Central memory CD4-positive, alpha-beta T cell (primary cell): ENCODE measurements at places on chromosomes 4 and X.

GRCh38 chr4:140168936-140169335 is 15.0 kb upstream of the MAML3 start:
- DNase-seq: no peak

- DNase-seq: no peak
These were observed 231.4 kb downstream of the CWH43 start for GRCh38 chr4:49217492-49217891.

DNA sequence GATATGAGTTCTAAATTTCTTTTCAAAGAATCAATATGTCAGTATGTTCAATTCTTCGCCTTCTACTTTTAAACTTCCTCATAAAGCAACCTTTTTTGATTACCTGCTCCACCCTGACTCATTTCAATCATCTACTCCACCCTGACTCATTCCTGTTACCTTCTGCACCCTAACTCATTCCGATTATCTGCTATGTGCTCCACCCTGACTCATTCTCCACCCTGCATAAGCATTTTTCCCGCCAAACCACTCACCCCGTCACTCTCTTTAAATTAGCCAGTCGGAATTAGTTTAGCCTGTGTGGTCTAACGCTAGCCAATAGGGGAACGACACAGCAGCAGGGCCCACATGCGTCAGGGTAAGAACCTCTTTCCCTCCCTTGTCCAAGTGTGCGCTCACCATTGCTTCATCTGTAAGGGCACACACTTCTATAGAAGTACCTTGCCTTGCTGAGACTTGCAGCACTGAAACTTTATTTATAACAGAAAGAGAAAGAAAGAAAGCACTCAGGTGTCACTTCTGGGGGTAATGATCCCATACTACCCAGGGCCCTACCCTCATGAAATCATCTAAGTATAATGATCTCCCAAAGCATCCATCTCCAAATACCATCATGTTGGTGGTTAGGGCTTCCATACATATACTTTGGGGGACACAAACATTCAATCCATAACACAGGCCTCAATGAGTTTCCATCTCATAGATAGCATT is 875.2 kb downstream of the RAPGEF2 start:
- DNase-seq: no peak

- DNase-seq: peak; percentile 97
These were observed at the start of gene TMEM184C for GRCh38 chr4:147617173-147617840. TMEM184C (plus strand) TSS chr4:147617397; CDS start chr4:147617957, 560 bp downstream.

DNA sequence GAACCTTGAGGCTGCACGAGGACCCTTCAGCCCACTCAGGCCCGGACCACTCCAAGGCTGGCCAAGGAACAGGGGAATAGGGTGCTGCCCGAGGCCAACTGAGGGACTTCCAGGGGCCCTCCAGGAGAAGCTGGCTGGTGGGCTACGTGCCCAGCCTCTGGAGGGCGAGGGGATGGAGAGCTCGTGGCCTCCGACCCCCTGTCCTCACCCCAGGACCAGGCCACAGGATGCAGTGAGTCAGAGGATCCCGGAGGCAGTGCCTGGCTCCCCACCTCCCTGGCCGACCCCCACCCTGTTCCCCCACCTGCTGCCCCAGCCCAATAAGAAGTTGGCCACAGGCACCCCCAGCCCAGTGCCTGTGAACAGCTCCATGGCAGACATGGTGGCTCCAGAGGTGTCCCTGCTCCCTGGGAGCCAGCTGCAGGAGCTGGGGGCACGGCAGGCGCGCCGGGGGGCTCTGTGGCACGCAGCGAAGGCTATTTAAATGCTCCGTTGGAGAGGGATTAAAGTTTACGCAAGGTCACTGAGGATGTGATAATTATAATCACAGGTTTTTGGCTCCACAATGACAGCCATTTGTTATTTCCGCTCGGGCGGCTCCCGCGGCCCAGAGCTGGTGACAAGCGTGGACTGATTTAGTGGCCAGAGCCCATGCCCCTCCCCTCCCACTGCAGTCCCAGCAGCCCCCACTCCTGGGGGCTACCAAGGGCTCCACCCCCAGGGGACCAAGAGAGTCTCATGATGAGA is 95.7 kb upstream of the NKX1-1 start:
- no peak for DNase-seq

GRCh38 chr4:10259976-10260375 is 143.4 kb upstream of the WDR1 start:
- no peak for DNase-seq

GRCh38 chr4:54780149-54780495 is 122.4 kb downstream of the KIT start:
- DNase-seq: no peak

DNA sequence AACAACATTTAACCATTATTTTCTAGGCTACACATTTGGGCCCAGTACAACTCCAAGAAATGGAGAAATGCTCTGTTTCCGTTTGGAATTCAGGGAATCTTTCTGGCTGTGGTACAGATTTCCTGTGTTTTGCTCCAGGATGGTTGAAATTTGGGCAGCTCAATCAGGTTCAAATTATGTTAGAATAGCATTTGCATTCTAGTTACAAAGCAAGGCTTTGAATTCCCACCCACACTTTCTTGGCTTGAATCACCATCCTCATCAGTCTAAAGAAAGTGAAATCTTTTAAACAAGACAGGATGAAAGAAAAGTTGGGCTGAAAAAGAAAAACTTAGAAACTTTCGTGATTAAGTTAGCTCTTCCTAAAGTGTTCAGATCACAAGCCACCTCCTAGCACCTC is 98.1 kb upstream of the VCX3B start:
- no peak for DNase-seq

GRCh38 chr4:36317721-36318120 is 36.3 kb downstream of the DTHD1 start:
- DNase-seq: no peak

GRCh38 chr4:175443547-175443946 is 368.5 kb downstream of the GPM6A start:
- no peak for DNase-seq

- no peak for DNase-seq
These were observed 36.9 kb downstream of the PGRMC1 start for GRCh38 chrX:119272882-119273419.
